ENCODE measurements at places on chromosomes 12 and 14. TPM values are rescaled to one million over a fixed set of nuclear protein-coding genes. Genes with fewer than 3 reads are reported as not detected.

Gene PLBD1
- total RNA-seq = 80.0 TPM

Gene TRMT5
- 11.4 TPM for total RNA-seq

Gene CEBPE
- total RNA-seq = 2.6 TPM

Gene TXNDC16
- 14.4 TPM for total RNA-seq

Gene MANSC4
- total RNA-seq = not detected

Gene SERPINA9
- total RNA-seq = not detected

Gene PLA2G1B
- total RNA-seq = 1.9 TPM

Gene GDF11
- 9.4 TPM for total RNA-seq
